ENCODE measurements at places on chromosomes 2 and 18.

DNA sequence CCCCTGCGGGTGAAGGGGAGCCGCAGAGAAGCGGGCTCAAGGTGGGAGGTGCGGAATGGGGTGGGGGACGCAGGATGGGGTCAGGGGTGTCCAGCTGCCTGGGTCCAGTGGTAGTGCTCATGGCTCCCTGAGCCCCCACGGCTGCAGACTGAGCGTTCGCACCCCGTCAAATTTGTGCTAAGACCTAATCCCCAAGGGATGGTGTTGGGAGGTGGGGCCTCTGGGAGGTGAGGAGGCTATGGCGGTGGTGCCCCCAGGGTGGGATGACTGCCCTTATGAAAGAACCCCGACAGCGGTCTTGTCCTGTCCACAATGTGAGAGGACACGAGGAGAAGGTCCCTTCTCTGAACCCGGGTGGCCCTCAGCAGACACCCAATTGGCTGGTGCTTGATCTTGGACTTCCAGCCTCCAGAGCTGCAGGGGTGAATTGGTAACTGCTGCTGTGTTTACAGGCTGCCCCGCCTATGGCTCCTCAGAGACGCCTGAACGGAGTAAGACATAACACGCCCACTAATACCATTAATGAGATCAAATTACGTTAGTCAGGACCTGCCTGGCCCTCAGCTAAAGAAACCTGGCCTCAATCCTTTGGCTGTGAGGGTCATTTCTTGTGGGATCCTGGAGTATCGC lies 42.6 kb downstream of the PXDN start:
- no peak for DNase-seq

DNA sequence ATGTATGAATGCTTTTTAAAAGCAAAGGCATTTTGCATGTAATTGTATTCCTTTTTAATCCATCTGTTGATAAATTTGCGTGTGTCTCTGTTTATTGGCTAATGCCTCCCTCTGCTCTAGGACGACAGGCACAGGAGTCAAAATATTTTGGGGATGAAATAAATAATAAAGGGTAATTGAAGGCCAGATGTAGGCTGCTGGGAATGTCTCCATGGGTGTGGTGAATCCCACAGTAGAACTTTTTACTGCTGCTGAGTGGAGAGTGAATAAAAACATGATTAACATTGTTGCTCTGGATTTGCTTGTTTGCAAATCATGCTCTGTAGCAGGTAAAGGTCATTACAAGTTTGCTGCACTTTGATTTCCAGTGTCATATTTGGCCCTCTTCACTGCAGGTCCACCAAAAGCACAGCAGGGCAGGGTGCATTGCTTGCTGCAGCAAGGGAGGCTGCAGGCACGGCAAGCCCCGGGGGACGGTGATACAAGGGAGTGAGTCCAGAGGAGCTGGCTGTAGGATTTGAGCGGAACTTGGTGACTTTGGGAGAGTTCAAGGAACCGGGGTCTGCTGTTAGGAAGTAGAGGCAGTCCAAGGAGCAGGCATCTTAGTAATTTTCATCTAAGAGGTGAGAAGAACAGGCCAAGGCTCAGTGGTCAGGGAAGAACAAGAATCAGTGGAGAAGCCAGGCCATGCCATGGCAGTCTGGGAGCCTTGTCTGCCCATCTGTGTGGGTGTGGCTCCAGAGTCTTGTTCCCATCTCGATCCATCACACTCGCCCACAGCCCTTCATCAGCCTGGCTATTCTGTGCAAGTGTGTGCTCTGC lies 201.5 kb upstream of the RAB6C start:
- no peak for DNase-seq

DNA sequence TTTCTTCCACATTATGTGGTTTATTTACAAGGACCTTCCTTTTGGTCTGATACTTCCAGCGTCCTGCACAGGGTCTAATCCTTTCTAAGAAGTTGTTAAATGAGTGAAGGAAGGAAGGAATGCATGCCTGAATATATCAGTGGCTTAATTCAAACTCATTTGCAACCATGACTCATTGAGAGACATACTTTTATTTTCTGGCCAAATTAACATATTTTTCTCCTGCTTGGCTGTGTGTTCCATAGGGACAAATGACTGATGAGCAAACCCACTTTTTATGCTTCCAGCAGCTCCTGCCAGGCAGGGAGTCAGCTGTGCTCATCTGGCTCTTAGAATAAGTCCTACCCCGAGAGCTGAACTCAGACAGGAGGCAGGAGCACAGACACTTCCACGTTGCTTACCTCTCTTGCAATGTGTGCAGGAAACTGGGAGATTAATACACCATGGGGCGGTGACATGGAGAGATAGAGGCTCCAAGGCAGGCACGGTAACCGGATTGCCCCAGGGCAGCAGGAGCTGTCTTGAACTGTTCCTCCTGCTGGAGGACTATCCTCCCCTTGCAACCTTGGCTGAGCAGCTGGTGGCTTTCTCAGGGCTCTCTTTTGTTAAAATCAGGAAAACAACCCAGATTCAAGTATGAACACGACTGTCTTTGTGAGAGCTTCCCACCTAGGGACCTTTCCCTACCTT lies 667.5 kb upstream of the HS6ST1 start:
- no peak for DNase-seq

GRCh38 chr18:62963507-62963906 lies 248.2 kb downstream of the PHLPP1 start:
- DNase-seq, result no peak

GRCh38 chr2:58202404-58202803 lies 38.7 kb downstream of the FANCL start:
- no peak for DNase-seq

- no peak for DNase-seq
Observed at GRCh38 chr18:41226911-41227310, 728.1 kb upstream of the PIK3C3 start.

- DNase-seq, result no peak
Observed at GRCh38 chr2:23901966-23902846, 24.7 kb downstream of the ATAD2B start.
